Melanocyte of skin (primary cell): ENCODE measurements at places on chromosomes 3 and 15. TPM values are rescaled to one million over a fixed set of nuclear protein-coding genes. Genes with fewer than 3 reads are reported as not detected.

CEP63 gene
- 10.3 and 11.3 TPM in 2 replicates for total RNA-seq

BTBD1 gene
- 88.1 and 112 TPM in 2 replicates for total RNA-seq

PATL2 gene
- 3.0 and 3.1 TPM in 2 replicates for total RNA-seq

NEK10 gene
- 1.3 and 1.4 TPM in 2 replicates for total RNA-seq

AGBL1 gene
- 1.1 TPM in 1 of 2 replicates, not detected in the other for total RNA-seq

GUCA1C gene
- total RNA-seq, result not detected in 2 replicates

MAGEL2 gene
- total RNA-seq, result under 0.01 TPM in 2 replicates

GALK2 gene
- total RNA-seq, result 35.1 and 41.8 TPM in 2 replicates

PRR20G gene
- total RNA-seq, result not detected in 2 replicates

CAPN3 gene
- 720 and 860 TPM in 2 replicates for total RNA-seq

TYRO3 gene
- total RNA-seq, result 21.6 and 29.0 TPM in 2 replicates

NUP210 gene
- total RNA-seq, result 2.2 and 2.4 TPM in 2 replicates

FANCD2OS gene
- not detected in 2 replicates for total RNA-seq

FSIP1 gene
- total RNA-seq, result 0.93 and 1.3 TPM in 2 replicates

POTEB gene
- not detected in 2 replicates for total RNA-seq

RAD51 gene
- 9.4 and 10.0 TPM in 2 replicates for total RNA-seq

FES gene
- total RNA-seq, result 14.2 and 23.4 TPM in 2 replicates

ZNF662 gene
- 0.69 and 0.73 TPM in 2 replicates for total RNA-seq

KLHL6 gene
- 1.8 and 2.1 TPM in 2 replicates for total RNA-seq

MEGF11 gene
- total RNA-seq, result 0.15 TPM in 1 of 2 replicates, not detected in the other

TMCO5A gene
- total RNA-seq, result not detected in 2 replicates

MKRN2 gene
- 32.0 and 32.1 TPM in 2 replicates for total RNA-seq

ZDHHC23 gene
- 1.4 and 1.8 TPM in 2 replicates for total RNA-seq

ARHGEF3 gene
- total RNA-seq, result 4.5 and 5.8 TPM in 2 replicates

NR2E3 gene
- total RNA-seq, result not detected in 2 replicates

ZNF502 gene
- total RNA-seq, result 2.0 and 3.1 TPM in 2 replicates

SEMA5B gene
- not detected in 2 replicates for total RNA-seq

SPSB4 gene
- under 0.01 TPM in 1 of 2 replicates, not detected in the other for total RNA-seq

MEIS2 gene
- 2.1 and 4.7 TPM in 2 replicates for total RNA-seq

USP13 gene
- 14.8 and 21.1 TPM in 2 replicates for total RNA-seq

ITPKA gene
- 0.34 and 0.36 TPM in 2 replicates for total RNA-seq

KBTBD12 gene
- not detected in 2 replicates for total RNA-seq

A4GNT gene
- total RNA-seq, result not detected in 2 replicates

CCDC13 gene
- 0.73 TPM in 1 of 2 replicates, not detected in the other for total RNA-seq

NPAP1 gene
- not detected in 2 replicates for total RNA-seq

WDR93 gene
- under 0.01 TPM in 2 replicates for total RNA-seq

GP9 gene
- total RNA-seq, result not detected in 2 replicates

CD86 gene
- total RNA-seq, result not detected in 2 replicates

CLDN1 gene
- total RNA-seq, result 2.8 and 5.1 TPM in 2 replicates

LOXL1 gene
- 4.5 and 10.2 TPM in 2 replicates for total RNA-seq

SCN5A gene
- 0.31 TPM in 1 of 2 replicates, not detected in the other for total RNA-seq

CCDC54 gene
- not detected in 2 replicates for total RNA-seq

GP5 gene
- total RNA-seq, result 0.15 and 0.33 TPM in 2 replicates

CCR3 gene
- not detected in 2 replicates for total RNA-seq

SLC30A4 gene
- total RNA-seq, result 4.0 and 4.3 TPM in 2 replicates

CCDC14 gene
- 49.2 and 78.5 TPM in 2 replicates for total RNA-seq

GOLGA6L4 gene
- 0.93 and 1.00 TPM in 2 replicates for total RNA-seq

DUSP7 gene
- total RNA-seq, result 12.5 and 15.0 TPM in 2 replicates

SEMA7A gene
- 9.3 and 16.2 TPM in 2 replicates for total RNA-seq

TNFAIP8L3 gene
- not detected in 2 replicates for total RNA-seq

UBAP1L gene
- total RNA-seq, result 5.2 and 10.5 TPM in 2 replicates

CPNE9 gene
- not detected in 2 replicates for total RNA-seq

SERPINI2 gene
- not detected in 2 replicates for total RNA-seq

GRAMD2A gene
- total RNA-seq, result under 0.01 TPM in 1 of 2 replicates, not detected in the other

ADAMTS7 gene
- total RNA-seq, result 3.1 and 3.3 TPM in 2 replicates
